ENCODE measurements at places on chromosomes 2 and 18.

GRCh38 chr2:71069376-71069775, 928 bp downstream of the NAGK start:
- no peak for DNase-seq

DNA sequence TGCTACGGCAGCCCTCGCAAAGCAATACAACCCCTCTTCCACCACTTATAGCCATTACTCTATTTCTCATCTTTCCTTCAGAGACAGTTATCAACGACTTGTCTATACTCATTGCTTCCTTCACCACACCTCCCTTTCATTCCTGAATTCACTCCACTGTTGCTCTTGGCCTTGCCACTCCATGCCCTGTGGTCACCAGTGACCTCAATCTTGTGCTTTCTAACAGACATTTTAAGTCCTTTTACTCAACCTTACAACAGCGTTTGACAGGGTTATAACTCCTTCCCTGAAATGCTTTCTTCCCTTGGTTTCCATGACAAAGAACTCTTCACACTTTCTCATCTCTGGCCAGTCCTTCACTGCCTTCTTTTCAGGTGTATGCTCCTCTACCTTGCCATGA, 90.6 kb upstream of the CCDC141 start:
- DNase-seq, result no peak

DNA sequence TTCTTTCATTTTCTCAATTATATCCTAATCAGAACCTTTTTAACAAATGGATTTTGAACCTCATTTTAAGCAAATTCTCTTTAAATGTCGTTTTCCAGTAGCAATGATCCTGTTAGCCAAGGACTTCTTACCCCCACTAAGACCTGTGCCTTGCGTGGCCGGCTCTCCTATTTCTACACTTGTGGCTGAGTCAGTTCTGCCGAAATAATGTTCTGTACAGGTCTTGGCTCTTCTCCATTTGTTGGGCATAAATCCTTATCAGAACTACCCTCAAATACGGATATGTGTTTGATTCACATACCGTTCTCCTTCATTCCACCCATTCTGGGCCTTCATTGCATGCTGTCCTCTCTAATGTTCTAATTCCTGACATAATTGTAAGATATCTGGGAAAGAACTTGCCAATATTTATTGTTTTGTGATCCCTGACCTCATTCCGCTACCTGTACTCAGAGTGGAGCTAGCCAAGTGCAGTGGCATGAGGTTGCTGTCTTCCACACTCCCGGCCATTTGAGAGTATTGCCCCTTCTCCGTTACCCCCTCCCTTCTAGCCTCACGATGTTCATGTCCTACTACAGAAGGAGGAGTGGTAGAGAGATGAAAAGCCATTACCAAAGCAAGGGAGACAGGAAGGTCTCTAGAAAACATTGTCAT, 78.7 kb downstream of the MYOM1 start:
- DNase-seq, result no peak

DNA sequence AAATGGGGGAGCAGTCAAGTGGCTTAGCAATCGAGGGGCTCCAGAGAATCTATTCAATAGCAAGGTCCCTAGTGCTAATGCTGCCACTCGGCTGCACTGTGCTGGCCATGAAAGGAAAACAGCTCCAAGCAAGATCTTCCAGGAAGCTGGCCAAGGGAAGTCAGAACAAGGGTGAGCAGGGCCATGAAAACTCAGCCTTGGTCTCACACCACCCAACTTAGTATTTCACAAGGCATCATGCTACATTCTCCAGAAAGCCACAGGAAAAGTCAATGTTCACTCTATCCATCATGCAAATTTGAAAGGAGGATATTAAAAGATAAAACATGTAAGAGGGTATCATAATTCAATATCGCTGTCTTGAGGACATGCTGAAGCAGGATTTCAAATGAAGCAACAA, 35.7 kb downstream of the NRP2 start:
- no peak for DNase-seq

GRCh38 chr2:137254052-137254451, 488.7 kb downstream of the THSD7B start:
- no peak for DNase-seq

GRCh38 chr18:14924226-14924625, 176.3 kb downstream of the ANKRD30B start:
- no peak for DNase-seq

DNA sequence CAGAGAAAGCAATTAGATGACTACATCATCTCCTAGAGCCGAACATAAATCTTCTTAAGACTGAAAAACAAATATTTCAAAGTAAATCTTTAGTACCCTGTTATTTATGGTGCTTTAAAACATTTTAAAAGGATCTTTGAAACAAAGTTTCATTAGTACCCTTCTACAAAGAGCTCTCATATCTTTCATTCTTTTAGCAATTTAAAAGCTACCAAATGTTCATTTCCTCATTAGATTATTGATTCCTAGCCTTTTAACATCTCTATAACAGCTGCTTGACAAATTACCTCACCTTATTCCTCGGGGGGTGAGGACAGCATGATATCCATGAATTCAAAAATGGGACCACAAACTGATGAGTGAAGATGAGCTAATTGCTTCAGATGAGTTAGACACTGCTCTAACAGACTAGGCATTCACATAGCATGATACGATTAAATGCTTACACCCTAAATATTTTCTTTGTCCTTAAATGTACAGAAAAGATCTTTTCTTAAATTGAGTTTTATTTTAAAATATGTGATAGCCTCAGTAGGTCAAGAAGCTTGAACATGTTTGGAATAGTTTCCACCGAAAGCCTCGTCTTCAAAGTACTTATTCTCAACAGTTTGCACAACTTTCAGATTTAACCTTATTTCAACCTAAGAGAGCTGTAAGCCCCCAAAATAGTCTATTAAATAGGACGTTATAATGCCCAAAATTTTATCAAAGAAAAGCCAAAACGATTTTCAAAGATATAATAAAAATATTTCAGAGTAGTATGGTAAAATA, 2.1 kb downstream of the ATAD2B start:
- no peak for DNase-seq

- no peak for DNase-seq
Observed at GRCh38 chr2:220887271-220887870, 684.7 kb downstream of the EPHA4 start.

GRCh38 chr2:55087936-55088335, 37.7 kb upstream of the RTN4 start:
- DNase-seq, result no peak

DNA sequence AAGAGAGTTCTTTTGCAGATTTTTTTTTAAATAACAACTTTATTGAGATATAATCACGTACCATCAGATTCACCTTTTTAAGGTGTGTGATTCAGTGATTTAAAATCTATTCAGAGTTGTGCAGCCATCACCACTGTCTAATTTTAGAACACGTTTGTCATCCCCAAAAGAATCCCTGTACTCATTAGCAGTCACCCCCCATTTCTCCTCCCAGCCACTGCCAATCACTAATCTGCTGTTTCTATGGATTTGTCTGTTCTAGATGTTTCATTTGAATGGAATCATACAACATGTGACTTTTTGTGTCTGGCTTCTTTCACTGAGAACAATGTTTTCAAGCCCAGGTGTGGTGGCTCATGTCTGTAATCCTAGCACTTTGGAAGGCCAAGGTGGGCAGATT, 55.4 kb upstream of the RAPH1 start:
- no peak for DNase-seq

DNA sequence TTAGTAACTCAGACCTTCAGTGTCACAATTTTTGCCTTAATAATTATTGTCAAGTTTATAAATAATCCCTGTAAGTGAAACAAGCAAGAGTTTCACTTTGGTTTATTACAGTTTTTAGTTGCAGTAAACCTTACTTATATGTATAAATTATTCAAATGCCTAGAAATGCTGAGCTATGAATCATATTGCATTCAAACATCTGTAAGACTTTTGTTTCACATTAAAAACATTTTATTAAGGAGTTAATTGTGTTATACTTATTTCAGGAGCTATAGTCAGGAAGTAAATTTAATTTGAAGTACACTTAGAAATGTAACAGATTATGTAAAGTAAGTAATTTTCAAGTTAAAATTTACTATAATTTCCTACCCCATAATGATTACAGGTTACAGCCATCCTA, 3.9 kb upstream of the ETAA1 start:
- no peak for DNase-seq

GRCh38 chr2:173229086-173229485, 125.6 kb upstream of the CDCA7 start:
- no peak for DNase-seq

GRCh38 chr2:73984203-73984921, at the start of gene TET3:
Gene TET3 (plus strand): TSS chr2:73984910. CDS start chr2:73986404, 1,494 bp downstream.
- peak; percentile 38 for DNase-seq

- no peak for DNase-seq
Observed at GRCh38 chr2:215764441-215765048, 248.8 kb downstream of the MREG start.

DNA sequence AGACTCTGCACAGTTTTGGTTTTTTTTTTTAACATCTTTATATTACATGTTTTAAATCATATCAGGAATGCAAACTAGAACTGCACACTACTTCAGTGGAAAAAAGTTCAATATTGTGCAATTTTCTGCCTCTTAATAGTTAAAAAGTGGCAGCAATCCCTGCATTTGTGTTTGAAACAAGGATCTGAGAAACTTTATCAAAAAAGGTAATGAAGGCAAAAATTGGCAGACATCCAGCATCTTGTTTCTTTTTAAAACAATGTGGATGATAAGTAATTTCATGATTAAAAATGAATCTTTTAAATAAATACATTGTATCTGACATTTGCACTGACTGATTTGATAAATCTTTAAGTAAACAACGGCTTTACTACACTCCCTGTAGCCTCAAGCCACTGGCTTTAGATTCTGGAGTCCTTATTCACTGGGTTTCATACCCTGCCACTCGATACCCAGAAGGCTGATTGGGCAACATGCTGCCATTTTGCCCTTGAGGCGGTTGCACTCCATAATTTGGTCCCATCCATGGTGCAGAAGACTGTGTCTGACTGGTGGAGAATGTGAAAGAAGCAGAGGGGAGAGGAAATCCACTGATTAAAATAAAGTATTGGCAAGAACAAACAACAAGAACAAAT, 21.6 kb upstream of the C2orf42 start:
- DNase-seq, result no peak

- DNase-seq, result no peak
Observed at GRCh38 chr18:67731851-67732250, 215.3 kb upstream of the DSEL start.

GRCh38 chr2:141697035-141697434, 433.8 kb downstream of the LRP1B start:
- no peak for DNase-seq

GRCh38 chr2:152500772-152501171, 165.8 kb downstream of the FMNL2 start:
- no peak for DNase-seq

GRCh38 chr2:37394263-37394662, 49.8 kb downstream of the QPCT start:
- no peak for DNase-seq

- no peak for DNase-seq
Observed at GRCh38 chr2:222434204-222434603, 9.9 kb downstream of the SGPP2 start.

GRCh38 chr2:71461304-71461671, 7.9 kb downstream of the DYSF start:
- no peak for DNase-seq

GRCh38 chr18:74724186-74724585, 126.5 kb downstream of the ZNF407 start:
- DNase-seq, result no peak

DNA sequence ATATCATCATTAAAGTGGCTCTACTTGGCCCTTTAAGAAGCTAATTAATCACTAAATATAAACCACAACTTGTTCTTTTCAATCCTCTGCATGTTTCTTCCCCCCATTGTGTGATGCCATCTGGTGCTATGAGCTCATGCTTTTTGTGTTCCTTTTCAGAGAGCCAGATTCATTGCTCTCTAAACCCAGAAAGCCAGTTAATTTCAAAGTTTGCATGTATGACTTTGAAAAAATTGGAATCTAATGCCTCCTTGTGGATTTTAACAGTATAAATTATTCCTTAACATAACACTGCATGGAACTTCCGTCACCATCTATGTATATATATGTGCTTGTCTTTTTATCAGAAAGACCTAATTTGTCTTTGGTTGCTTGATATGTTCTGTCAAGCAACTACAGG, 31.1 kb downstream of the TMEM178A start:
- no peak for DNase-seq

GRCh38 chr2:191899410-191899809, 52.5 kb upstream of the CAVIN2 start:
- DNase-seq, result no peak

DNA sequence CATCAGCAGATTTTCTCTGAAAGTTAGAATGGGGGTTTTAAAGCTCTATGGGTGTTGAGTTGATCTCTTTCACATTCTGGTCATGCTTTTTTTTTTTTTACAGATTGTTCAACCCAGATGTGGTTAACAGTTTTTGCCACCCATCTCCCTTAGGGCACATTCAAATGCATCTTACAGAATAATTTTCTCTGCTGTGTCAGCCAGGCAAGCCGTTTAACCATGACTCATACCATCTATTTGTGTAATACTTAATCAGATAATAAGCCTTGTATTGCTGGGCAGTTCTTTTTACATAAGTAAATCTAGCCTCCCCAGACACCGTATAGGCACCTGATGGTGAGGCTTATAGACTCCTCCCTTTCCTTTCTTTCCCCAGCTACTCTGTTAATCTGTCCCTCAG, 62.0 kb downstream of the TGIF1 start:
- DNase-seq, result no peak

- DNase-seq, result no peak
Observed at GRCh38 chr2:501130-501529, 176.1 kb downstream of the TMEM18 start.

DNA sequence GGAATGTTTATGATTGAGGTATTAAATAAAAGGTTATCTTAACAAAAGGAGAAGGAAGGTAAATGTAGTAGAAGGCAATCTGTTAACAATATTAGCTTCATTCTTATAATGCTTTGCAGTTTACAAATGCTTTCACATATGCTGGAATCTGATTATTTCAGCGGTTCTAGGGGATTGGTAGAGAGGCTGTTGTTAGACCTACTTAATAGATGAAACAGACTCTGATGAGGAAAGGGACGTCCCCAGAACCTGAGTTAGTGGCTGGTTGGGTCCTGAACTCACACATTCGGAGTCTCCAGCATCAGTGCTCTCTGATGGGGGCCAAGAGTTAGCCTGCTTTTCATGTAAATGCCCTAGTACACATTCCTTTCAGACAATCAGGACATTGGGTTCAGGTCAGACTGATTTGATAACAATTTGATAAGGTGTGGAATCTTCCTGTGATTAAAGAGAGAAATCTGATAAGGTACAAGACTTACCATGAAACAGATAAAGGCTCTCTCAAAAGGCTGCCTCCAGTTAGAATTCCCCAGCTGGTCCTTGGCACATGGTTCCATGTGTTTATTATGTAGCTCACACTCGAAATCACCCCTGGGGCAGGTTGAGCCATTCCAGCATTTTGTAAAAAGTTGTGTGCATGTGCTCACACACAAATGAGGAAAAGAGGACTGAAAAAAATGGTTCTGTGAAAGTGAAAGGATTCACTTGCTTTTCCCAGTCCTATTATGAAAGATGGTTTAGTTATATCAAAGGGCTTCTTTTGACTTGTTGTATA, 103.1 kb downstream of the GPD2 start:
- DNase-seq, result no peak

Measured in activated naive CD4-positive, alpha-beta T cell treated with anti-CD3 and anti-CD28 coated beads, Interleukin-2, amount 10 ng/mL, durations not matched to agents 7 days and 5 days (primary cell).